ENCODE measurements at places on chromosomes 12 and 14.

DNA sequence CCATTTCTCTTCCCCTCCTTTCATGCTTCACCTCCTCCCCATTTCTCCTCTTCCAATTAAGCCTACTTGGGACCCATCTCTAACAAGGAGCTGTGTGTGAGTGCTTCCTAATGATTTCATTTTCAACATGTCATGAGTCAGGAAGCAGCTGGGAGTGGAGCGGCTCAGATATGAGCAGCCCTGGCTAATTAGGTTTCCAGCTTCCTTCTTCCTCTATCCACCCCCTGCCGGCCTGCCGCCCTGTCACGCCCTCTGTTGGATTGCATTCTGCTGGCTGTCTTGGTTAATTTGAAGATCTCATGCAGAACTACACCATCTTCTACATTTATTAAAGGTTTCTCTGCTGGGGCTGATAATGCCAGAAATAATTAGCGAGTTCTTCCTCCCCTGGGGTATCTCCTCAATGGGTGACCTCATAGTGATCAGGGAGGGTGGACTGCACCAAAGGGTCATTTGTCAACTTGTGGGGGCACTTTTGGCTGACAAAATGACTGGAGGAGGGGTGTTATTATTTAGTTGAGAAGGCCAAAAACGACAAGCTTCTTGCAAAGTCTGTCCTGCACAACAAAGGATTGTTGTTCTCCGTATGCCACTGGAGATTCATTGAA lies 300.9 kb upstream of the SRRM4 start:
- no peak for DNase-seq

- DNase-seq, result no peak
Measured at GRCh38 chr14:104434214-104435076, 145.1 kb upstream of the C14orf180 start.

DNA sequence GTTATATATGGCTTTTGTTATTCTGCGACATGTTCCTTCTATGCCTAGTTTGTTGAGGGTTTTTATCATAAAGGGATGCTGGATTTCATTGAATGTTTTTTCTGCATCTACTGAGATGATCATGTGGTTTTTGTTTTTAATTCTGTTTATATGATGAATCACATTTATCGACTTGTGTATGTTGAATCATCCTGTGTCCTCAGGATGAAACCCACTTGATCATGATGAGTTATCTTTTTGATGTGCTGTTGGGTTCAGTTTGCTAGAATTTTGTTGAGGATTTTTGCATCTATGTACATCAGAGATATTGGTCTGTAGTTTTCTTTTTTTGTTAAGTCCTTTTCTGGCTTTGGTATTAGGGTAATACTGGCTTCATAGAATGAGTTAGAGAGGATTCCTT lies 291.2 kb downstream of the AKAP6 start:
- peak; percentile 50 for DNase-seq

DNA sequence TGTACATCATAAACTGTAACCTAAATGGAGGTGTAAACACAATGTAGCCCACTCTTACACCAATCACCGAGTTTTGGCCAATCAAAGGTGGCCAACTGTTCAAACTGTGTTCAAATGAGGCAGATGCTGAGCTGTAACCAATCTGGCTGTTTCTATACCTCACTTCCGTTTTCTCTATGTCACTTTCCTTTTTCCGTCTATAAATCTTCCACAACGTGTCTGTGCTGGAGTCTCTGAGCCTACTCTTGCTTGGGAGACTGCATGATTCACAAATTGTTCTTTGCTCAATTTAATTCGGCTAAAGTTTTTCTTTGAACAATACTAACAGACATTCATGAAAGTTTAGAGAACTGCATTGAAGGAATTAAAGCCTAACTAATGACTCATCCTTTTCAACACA lies 547.1 kb upstream of the USP15 start:
- DNase-seq, result no peak

DNA sequence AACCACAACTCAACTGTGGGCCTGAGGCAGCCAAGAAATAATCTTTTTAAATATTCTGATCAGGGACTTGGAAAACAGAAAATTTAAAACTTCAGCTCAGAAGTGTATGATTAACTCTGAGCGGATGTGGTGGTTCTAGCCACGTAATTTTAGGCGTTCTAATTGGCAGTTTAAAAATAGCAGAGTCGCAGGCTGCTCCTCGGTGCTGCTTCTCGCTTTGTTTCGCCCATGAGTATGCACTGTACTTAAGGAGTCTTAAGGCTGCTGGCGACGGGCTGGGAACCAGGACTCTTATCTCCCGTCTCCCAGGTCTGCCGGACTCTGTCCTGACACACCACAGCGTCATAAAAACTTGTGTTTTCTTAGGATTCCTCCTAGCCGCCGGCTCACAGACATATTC lies 113.4 kb upstream of the PELI2 start:
- DNase-seq, result peak; percentile 42

DNA sequence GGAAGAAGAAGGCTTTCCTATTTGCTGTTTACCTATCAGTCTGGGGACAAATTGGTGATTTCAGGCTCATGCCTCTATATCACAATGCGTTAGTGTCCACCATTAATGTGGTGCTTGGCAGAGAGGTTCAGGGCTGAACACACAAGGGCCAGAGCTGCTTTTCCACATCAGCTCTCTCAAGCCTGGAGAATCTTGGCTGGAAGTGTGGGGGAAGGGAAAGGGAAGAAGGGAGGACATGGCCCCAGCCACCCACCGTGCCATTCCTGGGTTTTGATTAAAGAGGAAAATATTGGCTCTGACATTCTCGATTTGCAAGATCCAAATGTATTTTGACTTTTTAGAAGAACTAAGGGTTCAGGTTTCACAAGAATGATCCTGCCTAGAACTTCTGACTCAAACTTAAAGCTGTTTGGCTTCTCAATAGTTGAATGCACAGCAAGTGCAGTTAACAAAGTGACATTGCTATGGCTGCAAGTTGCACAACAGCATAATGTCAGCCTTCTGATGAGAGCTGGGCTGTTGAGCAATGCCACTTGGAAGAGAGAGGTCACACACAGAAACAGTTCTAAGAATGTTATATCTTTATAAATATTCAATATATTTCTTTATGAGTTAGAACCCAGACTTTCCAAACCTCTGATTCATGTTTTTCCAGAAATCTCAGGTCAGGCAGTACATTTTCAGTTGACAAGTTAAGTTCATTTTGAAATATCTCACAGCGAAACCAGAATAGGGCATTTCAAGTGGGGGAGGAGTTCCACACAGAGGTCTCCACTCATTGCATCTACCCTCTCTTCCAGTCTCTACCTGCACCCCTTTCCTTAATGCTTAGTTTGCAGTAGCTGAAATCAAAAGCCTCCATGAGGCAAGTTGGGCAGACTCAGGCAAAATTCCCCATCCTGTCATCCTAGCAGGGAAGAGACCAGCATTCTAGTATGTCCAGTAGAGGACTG lies 25.3 kb downstream of the IGF1 start:
- DNase-seq, result no peak

DNA sequence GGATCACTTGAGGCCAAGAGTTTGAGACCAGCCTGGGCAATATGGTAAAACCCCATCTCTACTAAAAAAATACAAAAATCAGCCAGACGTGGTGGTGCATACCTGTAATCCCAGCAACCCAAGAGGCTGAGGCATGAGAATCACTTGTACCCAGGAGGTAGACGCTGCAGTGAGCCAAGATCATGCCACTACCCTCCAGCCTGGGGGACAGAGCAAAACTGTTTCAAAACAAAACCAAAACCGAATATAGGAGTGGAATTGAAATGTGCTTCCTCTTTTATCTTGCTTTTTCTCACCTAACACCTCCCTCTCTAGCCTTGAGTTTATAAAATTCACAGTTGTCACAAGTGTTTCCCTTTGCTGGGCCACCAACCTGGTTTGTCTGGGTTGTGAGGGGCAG lies 181.9 kb downstream of the PAH start:
- no peak for DNase-seq

- no peak for DNase-seq
Measured at GRCh38 chr12:1184402-1184801, 193.4 kb downstream of the ERC1 start.

GRCh38 chr12:87923361-87923760 lies 105.8 kb downstream of the C12orf50 start:
- DNase-seq, result peak; percentile 33

DNA sequence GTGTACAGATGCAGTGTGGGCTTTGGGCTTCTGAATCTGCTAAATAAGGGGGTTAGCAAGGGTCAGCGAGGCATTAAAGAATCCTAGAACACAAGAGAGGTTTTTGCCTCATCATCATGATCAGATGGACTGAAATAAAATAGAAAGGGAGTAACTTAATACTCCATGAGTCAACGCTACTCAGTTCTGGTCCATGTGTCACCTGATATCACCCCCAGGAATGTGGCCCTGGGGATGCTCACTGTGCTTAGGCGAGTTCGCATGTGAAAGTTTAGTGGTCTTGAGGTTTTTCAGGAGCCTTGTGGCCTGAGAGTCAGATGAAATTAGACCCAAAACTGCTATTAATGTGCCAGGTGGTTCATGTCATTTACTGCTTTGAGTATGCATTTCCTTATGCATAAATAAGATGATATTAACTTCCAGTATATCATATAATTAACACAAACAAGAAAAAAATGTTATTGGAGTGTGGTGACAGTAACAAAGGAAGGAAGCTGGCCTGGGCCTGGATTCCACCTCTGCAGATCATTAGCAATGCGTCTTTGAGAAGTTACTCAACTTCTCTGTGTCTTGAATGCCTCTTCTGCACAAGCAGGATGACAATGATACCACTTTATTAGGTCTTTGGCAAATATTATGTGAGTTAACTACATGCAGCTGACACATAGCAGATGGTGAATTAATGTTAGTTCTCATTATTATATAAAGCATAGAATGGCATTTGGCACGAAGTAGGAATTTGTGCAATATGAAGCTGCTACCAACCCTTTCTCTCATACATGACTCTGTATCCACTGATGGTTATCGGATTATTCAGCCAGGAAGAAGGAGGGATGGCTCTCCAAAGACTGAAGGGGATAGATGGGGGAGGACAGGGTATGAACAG lies 1272.6 kb downstream of the AACS start:
- DNase-seq, result peak; percentile 89

- DNase-seq, result no peak
Measured at GRCh38 chr14:96808619-96809406, 11.6 kb downstream of the VRK1 start.

All from skeletal muscle cell (primary cell).